Esophagus muscularis mucosa (tissue), 4 donors: ENCODE measurements at places on chromosomes 11 and 22. TPM values are rescaled to one million over a fixed set of nuclear protein-coding genes. Genes with fewer than 3 reads are reported as not detected.

DNA sequence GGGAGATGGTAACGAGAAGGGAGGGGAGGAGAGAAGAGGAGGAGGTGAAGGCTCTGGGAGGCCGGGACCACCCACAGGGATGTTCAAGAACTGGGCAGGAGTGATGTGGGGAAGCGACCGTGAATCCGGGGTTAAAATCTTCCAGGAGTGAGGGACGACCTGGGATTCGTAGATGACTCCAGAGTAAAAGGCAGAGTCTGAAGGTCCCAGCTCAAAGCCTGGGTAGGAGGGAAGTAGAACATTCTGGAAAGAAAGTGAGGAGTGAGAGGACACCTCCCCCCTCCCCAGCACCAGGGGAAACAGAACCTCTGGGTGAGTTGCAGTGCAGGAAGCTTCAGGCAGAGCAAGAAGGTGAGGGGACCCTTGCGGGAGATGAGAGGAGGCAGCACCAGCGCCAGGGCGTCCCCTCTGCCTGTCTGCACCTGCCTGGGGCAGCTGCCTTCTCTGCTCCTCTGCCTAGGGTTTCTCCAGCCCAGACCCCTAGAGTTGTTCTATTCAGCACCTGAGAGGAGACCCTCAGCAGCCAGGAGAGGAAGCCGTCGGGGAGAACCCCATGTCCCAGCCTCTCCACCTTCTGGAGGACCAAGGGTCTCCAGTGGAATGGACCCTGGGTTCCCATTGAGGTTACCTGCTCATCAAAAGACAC, 49.7 kb downstream of the LINC01488 start:
- DNase-seq: no peak

Gene PVALB
- total RNA-seq: not detected

DNA sequence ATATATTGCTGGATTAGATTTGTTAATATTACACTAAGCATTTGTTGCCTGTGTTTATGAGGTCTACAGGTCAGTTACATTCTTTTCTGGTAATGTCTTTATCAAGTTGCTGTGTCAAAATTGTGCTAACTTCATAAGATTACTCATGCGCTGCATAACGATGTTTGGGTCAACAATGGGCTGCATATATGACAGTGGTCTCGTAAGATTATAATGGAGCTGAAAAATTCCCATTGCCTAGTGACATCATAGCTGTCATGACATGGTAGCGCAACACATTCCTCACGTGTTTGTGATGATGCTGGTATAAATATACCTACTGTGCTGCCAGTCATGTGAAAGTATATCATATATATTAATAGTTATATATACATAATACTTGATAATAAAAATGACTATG, 34.2 kb downstream of the POLD3 start:
- no peak for DNase-seq

DNA sequence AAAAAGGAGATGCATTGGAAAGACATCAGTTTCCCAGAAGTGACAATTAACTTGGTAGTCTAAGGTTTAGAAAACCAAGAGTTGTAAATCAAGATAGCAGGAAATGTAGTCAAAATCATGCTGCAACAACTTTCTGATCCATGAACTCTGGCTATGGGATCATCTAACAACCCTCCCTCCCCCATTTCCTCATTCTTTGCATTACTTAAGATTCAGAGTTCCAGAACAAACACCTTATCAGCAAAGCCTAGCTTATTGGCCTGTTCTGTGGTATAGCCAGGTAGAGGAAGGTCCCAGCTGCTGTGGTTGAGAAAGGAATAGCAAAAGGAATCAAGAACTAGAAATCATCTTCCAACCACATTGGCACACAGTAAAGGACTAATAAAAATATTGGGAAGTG, 651.1 kb downstream of the METTL15 start:
- DNase-seq: no peak

Gene CCDC116
- 0.26 TPM for total RNA-seq

DNA sequence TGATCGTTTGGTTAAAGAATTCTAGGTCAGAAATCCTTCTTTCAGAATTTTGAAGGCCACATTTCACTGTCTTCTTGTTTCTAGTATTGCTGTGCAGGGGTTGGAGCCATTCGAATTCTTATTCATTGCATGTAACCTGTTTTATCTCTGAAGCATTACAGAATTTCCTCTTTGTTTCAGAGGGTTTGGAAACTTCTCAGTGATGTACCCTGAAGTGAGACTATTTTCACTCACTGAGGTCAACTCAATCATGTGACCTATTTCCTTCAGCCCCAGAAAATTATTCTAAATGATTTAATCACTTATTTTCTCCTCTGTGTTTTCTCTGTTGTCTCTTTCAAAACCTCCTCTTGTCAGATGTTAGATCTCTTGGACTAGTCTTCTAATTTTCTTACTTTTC, 147.8 kb downstream of the ENTHD1 start:
- DNase-seq: no peak

- no peak for DNase-seq
Measured at GRCh38 chr22:37304595-37305343, 22.5 kb downstream of the CYTH4 start.

GRCh38 chr22:49724893-49725489, 102.7 kb downstream of the BRD1 start:
- DNase-seq: peak; percentile 92

Gene RAG2
- not detected for total RNA-seq
